HFF-Myc (cell line): ENCODE measurements at places on chromosomes 3 and 15.

DNA sequence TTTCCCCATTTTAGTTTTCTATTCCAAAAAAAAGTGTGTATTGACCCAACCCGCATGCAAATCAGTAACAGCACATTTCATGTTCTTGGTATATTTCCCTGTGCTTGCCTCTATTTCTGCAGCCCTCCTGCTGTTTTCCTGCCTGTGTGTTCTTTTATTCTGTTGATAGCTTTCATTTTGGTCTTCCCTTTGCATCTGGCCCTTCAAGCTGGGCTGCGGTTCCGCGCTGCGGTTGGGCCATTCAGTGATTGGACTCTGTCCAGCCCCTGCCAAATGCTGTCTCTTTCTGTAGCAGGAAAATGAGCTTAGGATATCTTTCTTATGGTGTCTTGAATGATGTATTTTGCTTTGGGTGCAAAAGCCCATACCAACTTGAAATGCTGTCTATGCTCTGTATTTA lies 49.9 kb downstream of the ZNF621 start:
- no peak for DNase-seq

DNA sequence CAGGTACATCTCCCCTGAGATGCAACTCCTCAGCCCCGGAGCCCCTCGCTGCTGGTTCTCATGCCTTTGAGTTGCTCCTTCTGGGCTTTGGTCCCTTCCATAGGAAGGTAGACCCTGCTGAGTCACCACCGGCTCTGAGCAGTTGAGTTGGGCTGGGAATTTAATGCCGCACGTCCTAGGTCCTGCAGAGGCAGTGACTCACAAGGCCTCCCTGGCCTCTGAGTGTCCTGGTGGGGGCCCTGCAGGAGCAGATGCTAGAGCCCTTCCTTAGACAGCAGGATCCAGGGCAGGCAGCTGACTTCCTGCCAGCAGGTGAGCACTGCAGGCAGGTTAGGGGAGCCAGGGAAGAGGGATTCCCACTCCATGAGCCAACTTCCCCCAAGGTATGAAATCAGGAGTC lies 5.5 kb upstream of the NTRK3 start:
- DNase-seq = no peak

DNA sequence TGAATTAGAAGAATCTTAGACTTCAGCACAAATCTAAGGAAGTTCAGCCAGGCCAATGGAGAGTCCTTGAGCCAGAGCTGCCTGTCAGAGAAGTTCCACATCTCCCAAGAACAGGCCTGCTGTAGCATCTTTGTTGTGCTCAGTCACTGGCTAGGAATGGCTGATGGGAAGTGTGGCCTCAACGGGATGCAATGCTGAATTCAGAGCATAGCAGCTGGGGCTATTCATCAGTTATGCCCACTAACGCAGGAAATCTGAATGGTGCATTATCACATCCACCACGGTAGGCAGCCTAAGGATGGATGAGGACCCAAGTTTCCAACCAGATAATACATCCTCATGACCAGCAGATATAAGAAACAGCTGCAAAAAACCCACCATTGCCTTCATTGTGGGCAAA lies 3.2 kb upstream of the EIF1B start:
- no peak for DNase-seq

DNA sequence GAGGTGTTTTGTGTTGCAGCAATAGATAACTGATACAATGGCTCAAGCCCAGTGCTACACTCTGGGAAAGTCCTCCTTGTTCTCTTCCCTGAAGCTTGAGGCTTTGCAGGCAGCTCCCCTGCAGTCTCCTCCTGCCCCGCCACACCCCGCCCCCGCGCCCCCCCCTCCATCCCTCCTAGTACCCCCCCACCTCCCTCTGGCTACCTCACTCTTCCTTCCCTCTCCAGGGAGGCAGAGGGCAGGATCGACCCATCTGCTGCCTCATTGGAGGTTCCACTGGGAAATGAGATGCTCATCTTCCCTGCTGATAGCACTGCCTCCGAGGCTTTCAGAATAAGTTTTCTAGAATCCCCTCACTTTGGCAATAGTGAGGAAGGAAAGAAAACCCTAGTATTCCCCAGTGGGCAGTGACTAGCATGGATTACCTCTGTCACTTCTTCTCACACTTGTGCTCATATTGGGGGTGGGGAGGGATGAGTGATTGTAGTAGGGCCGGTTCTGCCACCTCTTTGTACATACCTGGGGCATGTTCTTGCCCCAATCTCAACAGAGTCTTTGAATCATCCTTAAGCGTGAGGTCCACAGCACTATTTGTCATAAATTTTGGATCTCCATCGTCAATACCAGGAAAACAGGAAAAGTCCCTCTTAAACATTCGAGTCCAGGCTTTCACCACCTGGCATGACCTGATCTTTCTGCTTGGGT lies 16.3 kb upstream of the RAB7A start:
- DNase-seq = no peak

DNA sequence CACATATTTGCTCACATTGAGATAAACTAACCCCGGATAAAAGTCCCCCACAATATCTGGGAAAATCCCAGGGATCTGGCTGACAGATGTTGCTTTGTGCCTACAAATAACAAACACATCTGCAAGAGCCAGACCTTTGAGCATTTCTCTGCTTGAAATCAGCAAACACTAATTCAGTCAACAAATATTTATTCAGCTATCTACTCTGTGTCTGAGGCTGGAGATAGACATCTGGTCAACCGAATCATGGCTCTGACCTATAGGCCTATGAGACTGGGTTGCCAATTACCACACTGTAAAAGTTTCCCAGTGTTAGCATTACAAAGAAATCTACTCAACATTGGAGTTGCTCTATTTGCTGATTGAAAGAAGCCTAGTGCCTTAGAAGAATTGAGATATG lies 201.1 kb upstream of the CADPS start:
- DNase-seq = peak; percentile 2

DNA sequence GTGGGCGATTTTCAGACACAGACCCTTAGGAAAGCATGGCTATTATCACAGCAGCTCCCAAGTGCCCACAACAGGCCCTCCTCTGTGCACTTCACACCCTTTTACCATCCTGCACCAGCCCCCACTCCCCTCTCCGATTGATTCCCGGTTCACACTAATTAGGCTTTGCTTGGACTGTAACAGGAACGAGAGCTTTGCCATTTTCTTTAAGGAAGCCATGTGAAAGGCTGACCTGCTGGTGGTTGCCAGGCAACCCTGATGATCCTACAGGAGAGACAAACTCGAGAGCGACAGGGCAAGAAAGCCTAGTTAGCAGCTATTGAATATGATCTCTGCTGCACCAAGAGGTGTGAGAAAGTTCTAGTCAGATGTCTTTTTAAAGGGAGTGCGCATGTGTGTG lies 28.2 kb upstream of the DET1 start:
- no peak for DNase-seq

DNA sequence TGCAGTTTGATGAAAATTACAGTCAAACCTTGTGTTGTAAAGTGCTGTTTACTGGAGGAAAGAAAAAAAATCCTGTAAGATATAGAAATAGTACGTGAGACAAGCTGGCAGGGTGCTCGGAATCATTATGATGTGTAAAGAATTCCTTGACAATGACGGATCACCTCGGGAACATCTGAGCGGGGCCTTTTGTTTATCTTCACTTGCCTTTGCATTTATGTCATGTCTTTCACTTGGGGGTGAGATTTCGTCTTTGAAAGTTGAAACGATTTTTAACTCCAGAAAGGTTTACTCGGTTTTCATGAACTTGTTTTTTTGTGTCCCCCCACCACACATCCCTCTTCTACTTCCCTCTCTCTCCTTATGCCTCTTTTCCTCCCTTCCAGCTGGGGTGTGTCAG lies 128.3 kb upstream of the VEPH1 start:
- no peak for DNase-seq

GRCh38 chr3:141011997-141012262 lies 39.2 kb upstream of the SPSB4 start:
- no peak for DNase-seq
